ENCODE measurements at places on chromosomes 1 and 21.
A peak's percentile ranks its signal among the peaks of the same experiment; 100 is the strongest.

DNA sequence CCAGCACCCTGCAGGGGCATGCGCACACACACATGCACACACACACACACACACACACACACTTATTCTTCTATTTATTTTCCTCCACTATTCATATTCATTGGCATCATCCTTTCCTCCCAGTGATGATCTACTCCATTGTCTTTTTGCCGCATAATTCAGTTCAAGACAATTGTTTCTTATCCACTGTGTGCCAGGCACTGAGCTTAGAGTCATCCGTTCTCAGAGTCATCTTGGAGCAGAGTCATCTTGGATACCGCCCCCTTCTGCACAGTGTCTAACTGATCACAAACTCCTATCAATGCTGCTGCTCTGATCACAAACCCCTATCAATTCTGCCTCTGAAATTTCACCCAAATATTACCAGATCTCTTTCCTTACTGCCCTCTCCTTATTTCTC lies 102.8 kb upstream of the PROX1 start:
- no peak for DNase-seq

DNA sequence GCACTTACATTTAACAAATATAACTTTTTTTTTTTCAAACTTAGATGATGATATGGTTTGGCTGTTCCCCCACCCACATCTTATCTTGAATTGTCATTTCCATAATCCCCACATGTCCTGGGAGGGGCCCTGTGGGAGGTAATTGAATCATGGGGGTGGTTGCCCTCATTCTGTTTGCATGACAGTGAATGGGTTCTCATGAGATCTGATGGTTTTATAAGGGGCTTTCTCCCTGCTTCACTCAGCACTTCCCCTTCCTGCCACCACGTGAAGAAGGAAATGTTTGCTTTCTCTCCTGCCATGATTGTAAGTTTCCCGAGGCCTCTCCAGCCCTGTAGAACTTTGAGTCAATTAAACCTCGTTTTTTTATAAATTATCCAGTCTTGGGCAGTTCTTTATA lies 432.6 kb downstream of the AMY1C start:
- no peak for DNase-seq

DNA sequence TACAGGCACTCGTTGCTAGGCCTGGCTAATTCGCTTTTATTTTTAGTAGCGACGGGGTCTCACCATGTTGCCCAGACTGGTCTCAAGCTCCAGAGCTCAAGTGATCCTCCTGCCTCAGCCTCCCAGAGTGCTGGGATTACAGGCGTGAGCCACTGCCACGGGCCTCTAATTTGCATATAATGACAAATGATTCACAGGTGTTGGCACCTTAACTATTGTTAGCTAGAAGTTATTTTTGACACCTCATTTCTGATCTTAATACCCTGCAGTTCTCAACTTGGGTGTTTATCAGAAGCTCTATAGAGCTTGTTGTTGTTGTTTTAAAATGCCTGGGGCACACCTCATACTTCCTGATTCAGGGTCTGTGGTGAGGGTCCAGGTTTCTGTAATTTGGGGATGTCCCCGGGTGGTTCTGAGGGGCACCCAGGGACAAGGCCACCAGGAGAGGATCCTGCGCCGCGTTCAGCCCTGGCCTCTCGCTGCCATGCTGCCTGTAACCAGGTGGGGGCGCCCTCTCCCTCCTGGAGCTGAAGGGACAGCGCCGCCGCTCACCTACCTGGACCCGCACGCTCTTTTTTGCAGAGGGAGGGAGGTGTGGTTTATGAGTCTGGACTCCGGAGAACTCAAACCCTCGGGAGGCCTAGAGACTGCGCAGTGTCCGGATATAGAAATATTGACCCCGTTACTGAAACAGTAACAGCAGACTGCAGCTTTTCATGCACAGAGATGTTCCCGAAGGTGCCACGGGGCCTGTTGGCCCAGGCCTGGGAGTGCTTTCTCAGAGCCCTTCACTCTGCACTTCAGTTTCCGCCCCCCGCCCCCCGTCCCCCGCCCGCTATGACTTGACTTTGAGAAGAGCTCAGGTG lies 23.0 kb upstream of the NEK2 start:
- peak; percentile 76 for DNase-seq

- DNase-seq: no peak
Observed at GRCh38 chr1:88678405-88678804, 5.7 kb upstream of the PKN2 start.

GRCh38 chr1:191876631-191877030 lies 281.6 kb upstream of the RGS18 start:
- no peak for DNase-seq

- no peak for DNase-seq
Observed at GRCh38 chr1:83500987-83501591, 497.8 kb downstream of the TTLL7 start.

DNA sequence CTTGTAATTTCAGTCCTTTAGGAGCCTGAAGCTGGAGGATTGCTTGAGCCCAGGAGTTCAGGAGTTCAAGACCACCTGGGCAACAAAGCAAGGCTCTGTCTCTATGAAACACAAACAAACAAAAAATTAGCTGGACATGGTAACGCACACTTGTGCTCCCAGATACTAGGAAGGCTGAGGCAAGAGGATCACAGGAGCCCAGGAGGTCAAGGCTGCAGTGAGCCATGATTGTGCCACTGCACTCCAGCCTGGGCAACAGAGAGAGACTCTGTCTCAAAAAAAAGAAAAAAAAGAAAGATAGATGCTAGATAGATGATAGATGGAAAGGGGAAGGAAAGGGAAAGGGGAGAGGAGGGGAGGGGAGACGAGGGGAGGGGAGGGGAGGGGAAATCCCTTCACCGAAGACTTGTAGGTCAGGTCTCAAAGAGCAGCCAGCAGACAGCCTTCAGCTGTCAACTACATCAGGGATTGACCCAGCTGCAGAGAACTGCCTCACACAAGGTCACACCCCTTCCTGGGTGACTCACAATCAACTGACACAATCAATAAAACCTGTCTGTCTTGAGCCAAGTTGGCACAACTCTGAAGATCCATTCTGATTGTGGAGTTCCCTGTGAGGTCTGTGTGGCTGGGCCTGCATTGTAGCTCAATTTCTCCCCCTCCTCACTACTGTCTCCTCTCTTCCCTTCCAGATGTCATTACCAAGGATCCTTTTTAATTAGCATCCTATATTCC lies 200.6 kb downstream of the RGS7 start:
- no peak for DNase-seq
